ENCODE measurements at places on chromosomes 16 and 17. TPM values are rescaled to one million over a fixed set of nuclear protein-coding genes. Genes with fewer than 3 reads are reported as not detected.

GRCh38 chr16:87311387-87311786 is 5.8 kb downstream of the C16orf95 start:
- no peak for DNase-seq

DNA sequence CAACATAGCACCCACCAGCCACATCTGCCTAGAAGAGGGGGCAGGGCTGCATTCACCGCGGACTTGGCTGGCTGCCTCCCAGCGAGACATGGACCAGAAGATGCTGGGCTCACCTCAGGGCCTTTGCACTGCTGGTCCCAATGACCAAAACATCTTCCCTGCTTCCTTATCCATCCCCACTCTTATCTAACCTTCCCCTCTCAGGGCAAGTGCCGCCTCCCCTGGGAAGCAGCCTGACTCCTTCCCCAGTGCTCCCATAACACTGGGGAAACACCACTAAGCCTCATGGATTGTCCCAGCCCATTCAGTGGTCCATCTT is 5.7 kb downstream of the TMC6 start:
- no peak for DNase-seq

- DNase-seq = no peak
These were observed 15.2 kb downstream of the SOCS3 start for GRCh38 chr17:78344666-78345065.

The ADAD2 gene
- not detected for total RNA-seq

The AGRP gene
- total RNA-seq = not detected

The DNAAF8 gene
- not detected for total RNA-seq

The PYDC1 gene
- not detected for total RNA-seq

The PRR11 gene
- total RNA-seq = 29.4 TPM

The WNT9B gene
- total RNA-seq = not detected

The KRTAP4-3 gene
- total RNA-seq = not detected

The ABCA8 gene
- total RNA-seq = not detected

The DNASE1L2 gene
- total RNA-seq = 2.2 TPM

The C16orf92 gene
- total RNA-seq = not detected

Measured in activated T-helper 1 cell treated with anti-CD3 and anti-CD28 coated beads, Interleukin-12 subunit alpha, Interleukin-12 subunit beta, Interleukin-2, Interleukin-4 antibody, amounts not matched to agents 30 ng/mL and 10 ng/mL and 1 ng/mL, durations not matched to agents 14 hours and 24 hours and 36 hours (primary cell).